Psoas muscle (tissue), 8 donors: ENCODE measurements at places on chromosomes 16 and 17. TPM values are rescaled to one million over a fixed set of nuclear protein-coding genes. Genes with fewer than 3 reads are reported as not detected.

- no peak for DNase-seq
These were observed 8.7 kb upstream of the ADAMTS18 start for GRCh38 chr16:77443357-77444146.

GRCh38 chr17:39626171-39627046 is at the start of gene PPP1R1B:
TSS of gene PPP1R1B (plus strand) at chr17:39626952. CDS start at chr17:39627393, 441 bp downstream.
- DNase-seq, result no peak

GRCh38 chr16:66342294-66342900 is 24.1 kb upstream of the CDH5 start:
- DNase-seq, result no peak

The BTBD17 gene
- polyA plus RNA-seq, result not detected

The CD300LF gene
- polyA plus RNA-seq, result not detected

DNA sequence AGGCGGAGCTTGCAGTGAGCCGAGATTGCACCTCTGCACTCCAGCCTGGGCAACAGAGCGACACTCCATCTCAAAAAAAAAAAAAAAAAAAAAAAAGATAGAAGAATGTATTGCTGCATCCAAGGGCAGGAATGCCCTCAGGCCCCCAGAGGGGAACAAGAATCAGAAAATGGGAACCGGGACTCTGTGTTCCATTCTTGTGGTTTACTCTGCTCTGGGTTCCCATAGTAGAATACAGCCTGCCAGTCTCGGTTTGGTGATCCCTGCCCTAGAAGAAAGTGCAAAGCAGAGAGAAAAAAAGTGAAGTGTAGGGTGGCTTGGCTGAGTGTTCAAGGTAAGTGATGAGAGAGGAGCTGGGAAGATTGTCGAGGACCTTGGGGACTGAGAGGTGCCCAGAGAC is 27.4 kb upstream of the KDM6B start:
- no peak for DNase-seq

DNA sequence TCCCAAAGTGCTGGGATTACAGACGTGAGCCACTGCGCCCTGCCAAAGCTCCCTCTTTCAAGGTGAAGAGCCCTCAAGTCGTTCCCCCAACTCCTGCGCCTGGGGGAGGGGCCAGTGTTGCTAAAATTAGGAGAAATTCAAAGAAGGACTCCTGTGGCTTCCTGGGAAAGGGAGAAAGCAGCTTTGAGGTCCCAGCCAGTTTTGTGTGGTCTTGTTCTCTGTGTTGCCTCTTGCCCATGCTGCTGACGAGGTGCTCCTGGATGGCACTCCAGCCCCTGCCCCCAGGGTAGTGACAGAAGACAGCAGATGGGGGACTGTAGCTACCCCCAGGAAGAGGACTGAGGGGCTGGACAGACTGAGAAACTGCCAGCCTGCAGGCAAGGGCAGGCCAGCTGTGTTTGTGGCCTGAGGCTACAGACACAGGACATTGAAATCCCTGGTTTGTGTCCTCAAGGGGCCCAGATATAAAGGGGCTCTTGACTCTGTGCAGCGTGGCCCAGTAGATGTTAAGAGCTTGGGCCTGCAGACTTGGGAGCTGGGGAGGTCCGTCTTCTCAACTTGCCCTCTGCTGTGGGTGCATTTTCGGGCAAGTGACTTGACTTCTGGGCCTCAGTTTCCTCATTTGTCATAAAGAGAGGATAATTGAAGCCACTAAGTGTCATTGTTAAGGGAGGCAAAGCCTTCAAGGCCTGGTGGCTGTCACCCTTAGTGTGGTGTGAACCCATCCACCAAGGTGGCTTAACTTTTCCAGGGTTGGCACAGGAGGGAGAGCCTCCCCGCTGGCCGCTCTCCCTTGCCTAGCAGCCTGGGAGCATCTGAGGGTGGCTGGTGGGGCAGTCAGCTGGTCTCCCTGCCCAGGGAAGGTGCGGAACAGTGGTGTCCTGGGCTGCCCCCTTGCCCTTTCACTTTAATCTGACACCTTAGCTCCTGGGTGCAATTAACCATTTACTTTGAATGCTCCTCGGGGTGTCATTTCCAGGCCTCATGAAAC is 4.1 kb downstream of the UBALD2 start:
- peak; percentile 66 for DNase-seq

DNA sequence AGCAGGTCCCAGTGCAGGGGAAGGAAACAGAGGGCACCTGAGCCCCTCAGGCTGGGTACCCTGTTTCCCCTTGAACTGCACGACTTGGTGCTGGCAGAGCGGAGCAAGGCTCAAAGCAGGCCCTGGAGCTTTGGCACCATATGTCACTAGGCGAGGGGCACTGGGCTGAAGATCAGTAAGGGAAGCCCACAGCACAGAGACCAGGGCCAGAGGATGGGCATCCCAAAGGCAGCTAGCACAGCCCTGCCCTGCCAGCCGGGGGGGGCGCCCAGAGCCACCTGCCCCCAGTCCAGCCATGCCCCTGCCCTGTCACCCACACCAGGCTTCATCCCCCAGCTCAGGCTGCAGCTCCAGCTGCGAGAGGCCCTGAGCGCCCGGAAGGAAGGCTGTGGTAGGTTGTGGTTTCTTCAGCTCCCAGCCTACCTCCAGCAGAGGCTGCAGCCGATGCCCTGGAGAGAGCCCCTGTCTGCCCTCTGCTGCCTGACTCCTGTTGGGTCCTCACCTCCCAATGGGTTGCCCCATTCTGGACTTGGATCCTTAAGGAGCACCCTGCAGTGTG is 10.9 kb downstream of the NHERF1 start:
- no peak for DNase-seq

DNA sequence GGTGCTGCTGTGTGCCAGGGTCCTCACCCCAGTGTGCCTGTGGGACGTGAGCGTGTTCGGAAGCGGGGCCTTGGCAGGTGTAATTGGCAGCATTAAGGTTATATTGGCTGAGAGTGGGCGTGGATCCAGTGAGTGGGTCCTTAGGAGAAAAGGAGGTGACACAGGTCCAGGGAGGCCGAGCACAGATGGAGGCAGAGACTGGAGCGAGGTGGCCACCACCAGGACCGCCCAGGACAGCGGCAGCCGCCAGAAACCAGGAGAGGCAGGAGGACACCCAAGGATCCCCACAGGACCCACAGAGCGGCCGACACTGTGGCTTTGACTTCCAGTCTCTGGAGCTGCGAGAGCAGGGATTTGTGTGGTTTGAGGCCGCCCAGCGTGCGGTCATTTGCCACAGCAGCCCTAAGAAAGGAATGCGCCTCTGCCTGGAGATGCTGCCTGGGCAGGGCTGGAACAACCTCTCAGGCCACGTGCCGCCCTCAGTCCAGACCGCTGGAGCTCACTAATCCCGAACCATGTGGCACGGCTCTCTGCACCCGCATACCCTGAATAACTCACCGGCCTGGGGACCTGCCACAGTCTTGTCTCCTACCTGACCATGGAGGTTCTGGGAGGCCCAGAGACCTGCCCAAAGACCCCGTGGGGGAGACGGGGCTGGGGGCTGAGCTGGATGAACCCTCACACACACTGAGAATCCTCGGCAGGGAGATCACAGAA is 45.4 kb downstream of the SOX8 start:
- no peak for DNase-seq

The SOX9 gene
- polyA plus RNA-seq, result 1.4 TPM

The ZPBP2 gene
- polyA plus RNA-seq, result not detected

- DNase-seq, result no peak
These were observed 47.2 kb upstream of the CLEC18A start for GRCh38 chr16:69903865-69904415.

- DNase-seq, result no peak
These were observed 171.5 kb downstream of the AXIN2 start for GRCh38 chr17:65389949-65390348.

- no peak for DNase-seq
These were observed 94.3 kb downstream of the CYLD start for GRCh38 chr16:50836121-50836621.
